Glomerular endothelial cell (primary cell): ENCODE measurements at places on chromosomes 3 and 15.

DNA sequence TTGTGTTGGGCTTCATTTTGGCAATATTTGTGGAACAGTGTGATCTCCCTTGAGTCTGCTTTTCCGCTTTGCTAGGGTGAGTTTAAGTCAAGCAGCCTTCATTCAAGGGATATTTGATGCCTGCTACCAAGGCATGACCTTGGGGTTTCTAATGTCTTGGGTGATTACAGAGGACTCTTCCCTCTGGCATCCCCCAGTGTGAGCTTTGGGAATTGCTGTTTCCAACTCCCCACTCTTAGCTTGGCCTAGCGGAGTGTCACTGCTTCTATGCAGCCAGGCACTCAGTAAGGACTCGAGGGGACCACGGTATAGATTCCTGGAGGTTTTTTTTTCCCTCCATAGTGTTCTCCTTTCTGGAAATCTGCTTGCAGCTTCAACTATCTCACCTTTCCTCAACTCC is 21.1 kb downstream of the GCNT3 start:
- no peak for DNase-seq

- no peak for DNase-seq
Measured at GRCh38 chr3:193593668-193594030, 641 bp downstream of the OPA1 start.

GRCh38 chr15:66855041-66855440 is 153.0 kb downstream of the SMAD6 start:
- no peak for DNase-seq

DNA sequence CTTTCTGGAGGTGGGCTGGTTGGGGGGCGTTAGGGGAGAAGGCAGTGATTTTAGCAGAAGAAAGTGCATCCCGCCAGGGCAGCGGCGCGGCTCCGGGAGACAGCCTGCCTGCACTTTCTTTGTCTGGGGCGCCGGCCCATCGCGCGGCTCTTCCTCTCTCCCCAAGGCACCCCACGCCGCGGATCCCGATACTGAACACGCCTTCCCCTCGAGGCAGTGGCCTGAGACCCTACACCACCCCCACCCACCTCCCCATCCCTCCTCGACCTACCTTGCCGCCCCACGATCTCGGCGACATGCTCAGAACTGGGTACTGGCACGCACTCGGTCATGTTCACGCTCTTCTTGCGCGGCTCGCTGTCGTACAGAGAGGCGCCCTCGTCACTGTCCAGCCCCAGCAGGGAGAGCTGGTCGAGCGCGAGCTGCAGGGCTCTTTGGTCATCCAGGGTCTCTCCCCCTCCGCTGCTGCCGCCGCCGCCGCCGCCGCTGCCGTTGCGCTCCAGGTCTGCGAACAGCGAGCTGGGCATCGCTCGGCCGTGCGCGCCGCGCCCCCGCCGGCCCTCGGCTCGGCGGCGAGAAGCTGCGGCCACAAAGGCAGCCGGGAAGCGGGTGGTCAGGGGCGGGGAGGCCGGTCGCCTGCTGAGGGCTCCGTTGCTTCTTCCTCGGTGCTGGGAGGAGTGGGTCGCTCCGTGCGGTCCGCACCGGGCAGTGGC is 483 bp downstream of the MEX3B start:
- no peak for DNase-seq

GRCh38 chr3:60424942-60425341 is 826.3 kb downstream of the FHIT start:
- no peak for DNase-seq

DNA sequence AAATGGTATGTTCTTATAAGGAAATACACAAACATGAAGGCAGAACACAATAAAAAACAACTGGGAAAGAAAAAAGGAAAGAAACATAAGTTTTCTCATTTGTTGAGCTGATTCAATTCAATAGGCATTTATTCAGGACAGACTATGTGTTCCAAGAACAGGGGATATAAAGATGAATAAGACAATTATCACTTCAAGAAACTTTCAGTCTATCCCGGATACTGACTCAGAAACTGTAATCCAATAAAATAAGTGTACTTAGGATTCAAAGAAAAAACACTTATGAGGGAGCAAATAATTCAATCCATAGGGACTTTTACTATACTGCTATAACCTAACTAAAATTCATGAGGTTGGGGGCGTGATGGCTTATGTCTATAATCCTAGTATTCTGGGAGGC is 3.5 kb upstream of the POPDC2 start:
- no peak for DNase-seq

DNA sequence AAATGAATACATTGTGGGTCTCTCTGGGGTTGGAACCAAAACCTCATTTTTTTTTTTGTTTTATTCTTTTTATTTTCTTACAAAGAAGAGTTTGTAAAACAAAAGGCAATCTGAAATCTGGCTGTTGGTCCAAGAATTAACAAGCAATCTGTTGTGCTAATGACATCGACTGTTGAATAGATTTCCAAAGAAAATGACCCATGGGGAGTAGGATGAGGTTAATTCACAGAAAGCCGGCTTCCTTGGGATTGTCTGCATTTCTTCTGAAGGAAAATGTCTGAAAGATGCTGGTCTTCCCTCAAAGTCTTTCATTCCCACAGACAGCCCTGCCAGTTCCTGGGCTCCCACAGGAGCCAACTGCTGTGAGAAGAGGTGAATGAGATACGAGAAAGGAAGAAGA is 92.9 kb downstream of the LRRC3B start:
- no peak for DNase-seq

DNA sequence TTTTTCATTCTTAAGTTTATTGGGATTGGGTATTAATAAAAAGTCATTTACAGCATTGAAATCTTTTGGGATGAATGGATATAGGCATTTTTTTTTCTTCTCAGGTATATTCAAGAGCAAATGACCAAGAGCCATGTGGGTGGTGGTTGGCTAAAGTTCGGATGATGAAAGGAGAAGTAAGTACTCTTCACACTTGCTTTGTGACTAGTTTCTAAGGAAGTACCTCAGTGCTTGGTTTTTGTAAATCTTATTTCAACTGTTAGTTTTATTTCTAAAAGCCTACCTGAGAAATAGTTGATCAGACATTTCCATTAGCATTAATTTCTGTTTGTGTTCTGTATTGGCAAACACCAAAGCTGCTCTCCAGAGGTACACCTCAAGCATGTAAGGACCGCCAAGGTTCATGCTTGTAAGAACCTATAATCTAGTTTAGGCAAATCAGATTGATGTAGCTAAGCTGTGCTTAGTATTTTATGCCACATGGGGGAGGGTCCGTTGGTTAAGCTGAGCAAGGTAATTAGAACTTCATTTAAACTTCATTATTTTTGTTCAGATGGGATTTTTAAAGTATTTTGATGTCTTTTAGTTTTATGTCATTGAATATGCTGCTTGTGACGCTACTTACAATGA is 35.4 kb downstream of the FXR1 start:
- no peak for DNase-seq

- DNase-seq, result no peak
Measured at GRCh38 chr3:186260726-186261125, 101.3 kb downstream of the DGKG start.

DNA sequence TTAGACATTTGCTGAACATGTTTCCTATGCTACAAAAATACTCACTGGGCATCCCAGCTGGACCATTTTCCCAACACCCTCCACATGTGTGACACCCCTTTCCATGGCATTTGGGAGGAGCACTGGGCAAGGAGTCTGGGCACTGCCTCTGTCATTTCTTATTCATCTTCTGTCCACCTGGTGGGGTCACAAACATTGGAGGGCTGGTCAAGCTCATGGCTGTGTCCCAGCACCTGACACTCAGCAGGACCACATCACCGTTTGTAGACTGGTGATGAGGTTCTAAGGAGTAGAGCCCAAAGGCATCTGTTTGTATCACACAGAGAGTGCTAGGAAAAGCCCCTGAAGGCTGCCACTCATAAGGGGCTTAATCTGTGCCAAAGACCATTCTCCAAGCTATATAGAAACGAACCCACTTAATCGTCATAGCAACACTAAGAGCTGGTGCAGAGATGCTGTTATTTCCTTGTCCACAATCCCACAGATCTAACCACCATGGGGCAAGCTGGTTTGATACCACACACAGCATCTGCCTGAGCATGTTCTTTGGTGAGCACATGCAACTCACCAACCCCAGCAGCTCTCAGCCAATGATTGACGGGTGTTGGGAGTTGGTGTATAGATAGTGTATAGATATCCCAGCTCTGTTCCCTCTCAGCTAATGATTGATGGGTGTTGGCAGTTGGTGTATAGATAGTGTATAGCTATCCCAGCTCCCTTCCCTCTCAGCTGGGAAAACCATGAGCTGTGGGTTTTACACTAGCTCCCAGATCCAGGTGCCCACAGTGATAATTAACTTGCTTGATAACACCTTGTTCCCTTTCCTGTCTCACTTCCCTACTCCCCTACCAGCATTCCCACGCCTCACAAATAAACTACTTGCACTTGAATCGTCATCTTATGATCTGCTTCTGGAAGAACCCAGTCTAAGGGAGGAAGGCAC is 42.7 kb upstream of the ATP2B2 start:
- no peak for DNase-seq

GRCh38 chr3:50347187-50347813 is 1.8 kb upstream of the ZMYND10 start:
- DNase-seq, result no peak

DNA sequence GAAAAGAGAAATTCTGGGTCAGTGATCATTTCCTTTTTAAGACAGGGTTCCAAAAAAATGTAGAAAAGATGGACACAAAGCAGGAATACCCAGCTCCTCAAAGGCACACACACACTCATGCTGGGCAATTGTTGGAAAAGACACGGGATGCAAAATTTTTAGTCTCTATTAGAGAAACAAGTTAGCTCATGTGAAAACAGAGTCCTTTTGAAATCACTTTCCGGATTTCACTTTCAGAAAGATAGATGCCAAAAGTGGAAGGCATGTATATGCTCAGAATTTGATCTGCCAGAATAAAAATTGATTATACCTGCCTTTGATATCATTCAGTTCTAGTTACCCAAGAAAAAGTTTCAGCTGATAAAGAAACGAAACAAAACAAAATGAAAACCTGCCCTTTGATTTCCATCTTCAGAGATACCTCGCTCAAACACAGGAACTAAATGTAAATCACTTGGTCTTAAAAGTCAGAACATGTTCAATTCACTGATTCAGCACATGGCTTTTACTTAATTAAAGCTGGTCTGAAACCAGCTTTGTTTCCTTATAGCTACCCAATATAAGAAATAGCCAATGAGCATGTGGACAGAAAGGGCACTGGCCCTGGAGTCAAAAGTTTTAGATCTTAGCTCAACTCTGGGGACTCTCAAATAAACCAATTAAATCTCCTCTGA is 52.8 kb downstream of the PLD1 start:
- no peak for DNase-seq
